ENCODE measurements at places on chromosomes 4 and X. TPM values are rescaled to one million over a fixed set of nuclear protein-coding genes. Genes with fewer than 3 reads are reported as not detected.

STPG2 gene
- total RNA-seq: 0.43 TPM

VEGFC gene
- 6.0 TPM for total RNA-seq

TCEAL5 gene
- total RNA-seq: not detected

GAGE12D gene
- not detected for total RNA-seq

VSIG1 gene
- total RNA-seq: not detected

CSAG1 gene
- not detected for total RNA-seq

HTT-AS gene
- total RNA-seq: not detected

SMARCA5 gene
- total RNA-seq: 26.7 TPM

SLC25A6 gene
- total RNA-seq: 145 TPM

STS gene
- 5.0 TPM for total RNA-seq

CNGA1 gene
- not detected for total RNA-seq

EREG gene
- total RNA-seq: not detected

FAM184B gene
- total RNA-seq: not detected

ZFP92 gene
- 0.65 TPM for total RNA-seq

EGFL6 gene
- total RNA-seq: not detected

P2RY10 gene
- total RNA-seq: not detected

SOD3 gene
- total RNA-seq: 63.4 TPM

ARHGAP36 gene
- not detected for total RNA-seq

TCEAL6 gene
- not detected for total RNA-seq

AMMECR1 gene
- 1.1 TPM for total RNA-seq

HHIP gene
- total RNA-seq: not detected

IL2 gene
- not detected for total RNA-seq

MAOB gene
- total RNA-seq: 126 TPM

FATE1 gene
- total RNA-seq: not detected

TLR1 gene
- 4.3 TPM for total RNA-seq

EDA gene
- total RNA-seq: 12.4 TPM

GAB3 gene
- 12.1 TPM for total RNA-seq

DRP2 gene
- not detected for total RNA-seq

SLC26A1 gene
- total RNA-seq: not detected

SYN1 gene
- 11.1 TPM for total RNA-seq

PNMA3 gene
- total RNA-seq: 1.4 TPM

CITED1 gene
- not detected for total RNA-seq

COL4A6 gene
- 8.3 TPM for total RNA-seq

ADGRL3 gene
- total RNA-seq: 3.7 TPM

DMP1 gene
- total RNA-seq: not detected

DACH2 gene
- total RNA-seq: not detected

HELT gene
- not detected for total RNA-seq

TLR10 gene
- total RNA-seq: not detected

Measured in Right ventricle myocardium inferior (tissue), 1 donor.